ENCODE measurements at places on chromosomes 3 and 15. TPM values are rescaled to one million over a fixed set of nuclear protein-coding genes. Genes with fewer than 3 reads are reported as not detected.

The FGF7 gene
- total RNA-seq: 43.6 TPM

The SAMD7 gene
- not detected for total RNA-seq

The CYP1A2 gene
- 0.12 TPM for total RNA-seq

The SPESP1 gene
- 1.5 TPM for total RNA-seq

The C3orf49 gene
- not detected for total RNA-seq

The CSNK1G1 gene
- total RNA-seq: 9.7 TPM

The C3orf20 gene
- not detected for total RNA-seq

The SLC35A5 gene
- 18.4 TPM for total RNA-seq

The SERPINI1 gene
- total RNA-seq: 4.2 TPM

The MAP6D1 gene
- total RNA-seq: 2.0 TPM

The OR5K1 gene
- total RNA-seq: not detected

The ARHGEF26 gene
- 5.2 TPM for total RNA-seq

The SMCO1 gene
- 28.5 TPM for total RNA-seq

The ARHGAP11A gene
- 3.8 TPM for total RNA-seq

The STAB1 gene
- 169 TPM for total RNA-seq

The DNAH12 gene
- 0.03 TPM for total RNA-seq

Data from left cardiac atrium (tissue), 4 donors.